Mesenchymal stem cell (in vitro differentiated cells and primary cell): ENCODE measurements at places on chromosomes 1 and 21.
A peak's percentile ranks its signal among the peaks of the same experiment; 100 is the strongest.

DNA sequence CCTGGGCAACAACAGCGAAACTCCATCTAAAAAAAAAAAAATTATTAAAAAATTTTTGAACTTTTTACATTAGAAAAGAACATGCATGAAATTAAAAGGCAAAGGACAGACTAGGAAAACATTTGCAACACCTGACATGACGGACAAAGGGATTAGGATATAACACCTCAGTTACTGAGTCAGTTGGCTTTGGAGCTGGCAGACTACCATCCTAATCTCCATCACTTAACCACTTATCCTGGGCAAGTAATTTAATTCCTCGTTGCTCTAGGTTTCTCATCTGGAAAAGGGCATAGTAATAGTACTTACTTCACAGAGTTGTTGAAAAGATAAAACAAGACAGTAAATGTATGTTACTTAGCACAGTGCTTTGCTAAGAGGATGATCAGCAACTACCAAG lies 11.9 kb downstream of the HECTD3 start:
- peaks cover 33% of the 10 kb centered on the region for H3K36me3 ChIP-seq
- H3K4me3 ChIP-seq, result no peak overlapping the region
- DNase-seq, result no peak
- H3K27me3 ChIP-seq, result no peaks in the 10 kb centered on the region

- peaks cover 5% of the 10 kb centered on the region for H3K4me1 ChIP-seq
- H3K27ac ChIP-seq, result no peak overlapping the region
- DNase-seq, result no peak
Measured at GRCh38 chr1:66938613-66939012, 13.8 kb downstream of the MIER1 start.

- no peak overlapping the region for H3K27ac ChIP-seq
- no peak overlapping the region for H3K4me3 ChIP-seq
- no peaks in the 10 kb centered on the region for H3K27me3 ChIP-seq
- no peaks in the 10 kb centered on the region for H3K36me3 ChIP-seq
- H3K4me1 ChIP-seq, result peaks cover 15% of the 10 kb centered on the region
Measured at GRCh38 chr1:21534674-21535378, 25.6 kb downstream of the ALPL start.

DNA sequence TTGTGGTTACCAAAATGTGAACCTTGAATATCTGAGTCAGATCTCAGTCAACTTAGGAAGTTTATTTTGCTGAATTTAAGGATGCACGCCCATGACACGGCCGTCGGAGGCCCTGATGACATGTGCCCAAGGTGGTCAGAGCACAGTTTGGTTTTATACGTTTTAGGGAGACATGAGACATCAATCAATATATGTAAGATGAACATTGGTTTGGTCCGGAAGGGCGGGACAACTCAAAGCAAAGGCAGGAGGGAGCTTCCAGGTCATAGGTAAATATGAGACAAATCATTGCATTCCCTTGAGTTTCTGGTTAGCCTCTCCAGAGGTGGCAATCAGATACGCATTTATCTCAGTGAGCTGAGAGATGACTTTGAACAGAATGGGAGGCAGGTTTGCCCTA lies 1.0 kb upstream of the PRMT2 start:
- no peak for DNase-seq
- H3K27ac ChIP-seq, result peak overlapping the region; percentile 93
- peaks cover 21% of the 10 kb centered on the region for H3K36me3 ChIP-seq
- H3K4me3 ChIP-seq, result no peak overlapping the region

- no peak overlapping the region for H3K4me3 ChIP-seq
- no peaks in the 10 kb centered on the region for H3K36me3 ChIP-seq
- peaks cover 66% of the 10 kb centered on the region for H3K27me3 ChIP-seq
- H3K4me1 ChIP-seq, result no peaks in the 10 kb centered on the region
- no peak for DNase-seq
Measured at GRCh38 chr1:24871306-24871901, 58.7 kb downstream of the RUNX3 start.

GRCh38 chr21:39319814-39320332 lies 6.4 kb upstream of the BRWD1 start:
- no peak overlapping the region for H3K27ac ChIP-seq
- peaks cover 3% of the 10 kb centered on the region for H3K4me1 ChIP-seq
- DNase-seq, result no peak
- H3K27me3 ChIP-seq, result no peaks in the 10 kb centered on the region
- H3K36me3 ChIP-seq, result no peaks in the 10 kb centered on the region

DNA sequence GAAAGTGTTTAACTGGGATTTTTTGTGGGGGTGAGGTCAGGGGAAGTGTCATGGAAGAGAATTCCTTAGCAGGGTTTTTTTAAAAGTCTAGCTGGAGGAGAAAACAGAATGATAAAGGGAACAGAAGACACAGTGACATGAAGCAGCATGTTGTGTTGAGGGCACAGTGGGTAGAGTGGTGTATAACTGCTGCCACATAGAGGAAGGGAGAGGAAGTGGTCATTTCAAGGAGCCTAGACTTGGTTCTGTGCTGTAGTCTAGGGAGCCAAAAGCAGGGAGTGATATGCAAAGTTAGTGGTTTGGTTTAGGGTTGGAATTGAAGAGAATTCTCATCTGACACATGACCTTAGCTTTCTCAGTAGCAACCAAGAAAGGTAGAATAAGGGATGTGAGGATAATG lies 10.2 kb downstream of the EEIG2 start:
- peak; percentile 31 for DNase-seq
- no peaks in the 10 kb centered on the region for H3K36me3 ChIP-seq
- H3K27me3 ChIP-seq, result no peaks in the 10 kb centered on the region
- no peaks in the 10 kb centered on the region for H3K4me1 ChIP-seq
- H3K4me3 ChIP-seq, result no peak overlapping the region
- no peak overlapping the region for H3K27ac ChIP-seq

- H3K4me3 ChIP-seq, result peak overlapping the region; percentile 77
- H3K4me1 ChIP-seq, result peaks cover 11% of the 10 kb centered on the region
- peak; percentile 25 for DNase-seq
- no peaks in the 10 kb centered on the region for H3K27me3 ChIP-seq
Measured at GRCh38 chr21:36980280-36981048, 14.0 kb upstream of the HLCS start.

DNA sequence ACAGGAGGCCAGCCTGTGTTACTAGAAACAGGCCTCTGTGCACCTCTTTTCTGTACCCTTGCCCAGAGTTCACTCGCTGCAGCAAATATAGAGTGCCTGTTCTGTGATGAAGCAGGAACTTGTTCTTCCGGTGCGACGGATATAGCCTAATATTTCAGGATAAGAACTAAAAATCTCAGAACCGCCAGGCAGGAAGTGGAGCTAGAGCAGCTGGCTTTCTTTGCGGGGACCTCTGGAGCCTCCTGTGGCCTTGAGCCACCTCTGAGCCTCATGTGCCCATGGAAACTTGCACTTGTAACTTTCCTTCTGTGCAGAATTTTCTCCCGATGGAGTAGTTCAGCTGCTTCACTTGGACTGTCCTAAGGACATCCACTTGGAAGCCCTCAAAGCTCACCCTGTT lies 44.5 kb upstream of the VAMP3 start:
- no peak overlapping the region for H3K4me3 ChIP-seq
- no peaks in the 10 kb centered on the region for H3K4me1 ChIP-seq
- no peak overlapping the region for H3K27ac ChIP-seq
- peaks cover 46% of the 10 kb centered on the region for H3K27me3 ChIP-seq
- no peak for DNase-seq
- no peaks in the 10 kb centered on the region for H3K36me3 ChIP-seq

DNA sequence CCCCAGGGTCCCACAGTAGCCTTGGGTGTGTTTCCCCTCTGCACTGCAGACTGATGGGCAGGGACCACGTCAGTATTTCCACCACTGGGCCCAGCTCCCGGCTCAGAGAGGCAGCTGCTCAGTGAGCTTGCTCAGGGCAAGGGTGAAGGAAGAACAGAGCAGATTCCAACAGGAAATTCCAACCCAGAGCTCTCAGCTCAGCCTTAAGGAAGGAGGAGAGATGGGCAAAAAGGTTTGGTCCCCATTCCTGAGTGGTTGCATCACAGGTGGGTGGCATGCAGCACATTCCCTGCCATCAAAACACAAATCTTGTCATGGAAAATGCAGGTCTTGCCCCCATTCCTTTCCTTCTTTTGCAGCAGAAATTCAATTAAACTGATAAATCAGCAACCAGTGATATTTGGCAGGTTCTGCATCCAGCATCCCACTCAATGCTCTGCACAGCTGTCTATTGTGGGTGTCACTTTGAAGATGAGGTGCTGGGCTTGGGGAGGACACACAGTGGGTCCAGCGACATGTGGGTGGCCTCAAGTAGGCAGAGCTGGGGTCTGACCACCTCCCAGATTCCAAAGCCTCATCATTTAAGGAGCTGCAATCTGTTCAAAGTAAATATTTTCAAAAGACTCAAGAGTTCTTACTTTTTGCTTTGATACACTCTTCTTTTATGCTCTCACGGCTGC lies 315.4 kb downstream of the DSCAM start:
- no peak for DNase-seq
- no peaks in the 10 kb centered on the region for H3K27me3 ChIP-seq
- no peak overlapping the region for H3K27ac ChIP-seq
- H3K36me3 ChIP-seq, result peaks cover 4% of the 10 kb centered on the region
- H3K4me1 ChIP-seq, result no peaks in the 10 kb centered on the region
- H3K4me3 ChIP-seq, result no peak overlapping the region

GRCh38 chr1:19074902-19075721 lies 118.6 kb upstream of the IFFO2 start:
- H3K27me3 ChIP-seq, result no peaks in the 10 kb centered on the region
- H3K4me3 ChIP-seq, result no peak overlapping the region
- no peak for DNase-seq
- peaks cover 15% of the 10 kb centered on the region for H3K4me1 ChIP-seq

- no peak overlapping the region for H3K4me3 ChIP-seq
- H3K27ac ChIP-seq, result no peak overlapping the region
- DNase-seq, result no peak
- no peaks in the 10 kb centered on the region for H3K27me3 ChIP-seq
- no peaks in the 10 kb centered on the region for H3K4me1 ChIP-seq
Measured at GRCh38 chr1:36884029-36884701, 150.2 kb downstream of the GRIK3 start.

- peaks cover 2% of the 10 kb centered on the region for H3K4me1 ChIP-seq
- H3K27me3 ChIP-seq, result no peaks in the 10 kb centered on the region
- no peak overlapping the region for H3K4me3 ChIP-seq
- H3K27ac ChIP-seq, result no peak overlapping the region
- H3K36me3 ChIP-seq, result no peaks in the 10 kb centered on the region
Measured at GRCh38 chr1:83583351-83584014, 415.4 kb downstream of the TTLL7 start.

- no peaks in the 10 kb centered on the region for H3K36me3 ChIP-seq
- H3K27ac ChIP-seq, result no peak overlapping the region
- H3K4me3 ChIP-seq, result no peak overlapping the region
- no peak for DNase-seq
Measured at GRCh38 chr1:78358165-78358564, 132.6 kb upstream of the PTGFR start.

DNA sequence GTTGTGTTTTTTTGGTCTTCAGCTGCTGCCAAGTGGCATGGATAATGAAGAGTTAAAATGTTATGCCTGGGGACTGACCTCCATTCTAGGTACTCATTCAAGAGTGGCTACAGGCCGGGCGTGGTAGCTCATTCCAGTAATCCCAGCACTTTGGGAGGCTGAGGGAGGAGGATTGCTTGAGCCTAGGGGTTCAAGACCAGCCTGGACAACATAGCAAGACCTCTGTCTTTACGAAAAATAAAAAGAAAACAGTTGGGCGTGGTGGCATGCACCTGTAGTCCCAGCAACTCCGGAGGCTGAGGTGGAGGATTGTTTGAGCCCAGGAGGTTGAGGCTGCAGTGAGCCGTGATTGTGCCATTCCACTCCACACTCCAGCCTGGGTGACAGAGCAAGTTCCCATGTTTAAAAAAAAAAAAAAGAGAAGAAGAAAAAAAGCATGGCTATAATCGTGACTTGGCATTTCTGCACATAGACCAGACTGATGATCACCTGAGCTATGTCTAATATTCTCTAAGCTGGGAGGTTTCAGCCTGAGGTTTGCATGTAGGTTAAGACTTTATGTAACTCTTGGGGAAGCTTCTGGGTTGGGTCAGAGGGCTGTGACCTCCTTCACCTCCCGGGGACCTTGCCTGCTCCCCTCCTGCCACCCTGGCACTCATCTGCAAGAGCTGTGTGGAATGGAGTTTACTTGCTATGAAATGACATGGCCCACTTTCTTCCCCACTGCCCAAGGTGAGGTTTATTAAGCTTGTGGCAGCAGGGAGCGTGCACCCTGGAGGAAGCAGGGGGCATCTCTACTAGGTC lies 51.3 kb downstream of the DHRS3 start:
- no peak for DNase-seq
- no peaks in the 10 kb centered on the region for H3K4me1 ChIP-seq
- no peaks in the 10 kb centered on the region for H3K27me3 ChIP-seq
- no peak overlapping the region for H3K27ac ChIP-seq
- no peaks in the 10 kb centered on the region for H3K36me3 ChIP-seq
- H3K4me3 ChIP-seq, result no peak overlapping the region

- no peak overlapping the region for H3K4me3 ChIP-seq
- no peaks in the 10 kb centered on the region for H3K36me3 ChIP-seq
- no peak overlapping the region for H3K27ac ChIP-seq
- peak; percentile 30 for DNase-seq
- H3K4me1 ChIP-seq, result no peaks in the 10 kb centered on the region
Measured at GRCh38 chr1:73998348-73998959, 199.5 kb downstream of the LRRIQ3 start.

- H3K27me3 ChIP-seq, result no peaks in the 10 kb centered on the region
- H3K27ac ChIP-seq, result no peak overlapping the region
Measured at GRCh38 chr1:77652268-77652667, 30.2 kb downstream of the ZZZ3 start.

GRCh38 chr21:24123785-24124184 lies 1483.5 kb downstream of the MRPL39 start:
- H3K4me1 ChIP-seq, result no peaks in the 10 kb centered on the region
- H3K27ac ChIP-seq, result no peak overlapping the region
- DNase-seq, result no peak

DNA sequence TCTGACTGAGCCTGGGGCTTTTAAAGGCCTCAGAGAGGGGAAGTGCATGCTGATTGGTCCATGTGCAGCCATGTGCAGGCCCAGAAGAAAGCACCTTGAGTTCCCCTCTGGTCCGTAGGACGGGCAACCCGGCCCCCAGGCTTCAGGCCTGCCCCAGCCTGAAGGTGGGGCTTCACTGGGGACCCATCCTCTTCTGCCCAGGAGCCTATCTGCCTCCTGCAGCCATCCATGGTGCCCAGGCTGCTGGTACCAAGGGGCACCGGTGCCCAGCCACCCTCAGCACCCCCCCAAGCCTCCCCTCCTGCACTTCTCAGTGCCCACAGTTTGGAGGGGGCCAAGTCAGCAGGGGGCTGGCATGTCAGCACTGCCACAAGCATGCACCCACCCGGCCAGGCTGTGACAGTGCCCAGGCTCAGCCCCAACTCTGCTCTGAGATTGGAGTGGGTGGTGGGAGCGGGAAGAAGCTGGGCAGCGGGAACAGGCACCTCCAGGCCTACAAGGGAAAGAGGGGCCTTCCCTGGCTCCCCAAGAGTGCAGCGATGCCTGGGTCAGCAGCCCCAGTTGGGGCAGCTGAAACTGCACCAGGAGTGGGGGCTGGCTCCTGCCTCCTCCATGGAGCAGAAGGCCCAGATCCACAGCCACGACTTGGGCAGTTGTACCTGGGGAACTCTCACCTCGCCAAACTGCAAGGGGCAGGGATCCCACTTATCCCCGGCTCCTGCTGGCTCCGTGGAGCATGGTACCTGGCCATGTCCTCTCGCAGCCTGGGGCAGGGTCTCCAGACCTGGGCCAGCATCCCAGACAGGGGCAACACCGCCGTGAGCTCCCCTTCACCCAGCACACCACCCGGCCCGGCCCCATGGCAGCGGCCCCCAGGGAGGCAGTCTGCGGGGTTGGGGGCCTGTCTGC lies 11.7 kb downstream of the COL6A2 start:
- no peaks in the 10 kb centered on the region for H3K27me3 ChIP-seq
- H3K4me3 ChIP-seq, result no peak overlapping the region
- H3K27ac ChIP-seq, result no peak overlapping the region
- H3K36me3 ChIP-seq, result peaks cover 53% of the 10 kb centered on the region
- peaks cover 11% of the 10 kb centered on the region for H3K4me1 ChIP-seq
